NCI-H2029 treated with DMSO at 0.1 percent for 48 hours (cell line): ENCODE measurements at places on chromosomes 2 and 18.
A peak's percentile ranks its signal among the peaks of the same experiment; 100 is the strongest.

DNA sequence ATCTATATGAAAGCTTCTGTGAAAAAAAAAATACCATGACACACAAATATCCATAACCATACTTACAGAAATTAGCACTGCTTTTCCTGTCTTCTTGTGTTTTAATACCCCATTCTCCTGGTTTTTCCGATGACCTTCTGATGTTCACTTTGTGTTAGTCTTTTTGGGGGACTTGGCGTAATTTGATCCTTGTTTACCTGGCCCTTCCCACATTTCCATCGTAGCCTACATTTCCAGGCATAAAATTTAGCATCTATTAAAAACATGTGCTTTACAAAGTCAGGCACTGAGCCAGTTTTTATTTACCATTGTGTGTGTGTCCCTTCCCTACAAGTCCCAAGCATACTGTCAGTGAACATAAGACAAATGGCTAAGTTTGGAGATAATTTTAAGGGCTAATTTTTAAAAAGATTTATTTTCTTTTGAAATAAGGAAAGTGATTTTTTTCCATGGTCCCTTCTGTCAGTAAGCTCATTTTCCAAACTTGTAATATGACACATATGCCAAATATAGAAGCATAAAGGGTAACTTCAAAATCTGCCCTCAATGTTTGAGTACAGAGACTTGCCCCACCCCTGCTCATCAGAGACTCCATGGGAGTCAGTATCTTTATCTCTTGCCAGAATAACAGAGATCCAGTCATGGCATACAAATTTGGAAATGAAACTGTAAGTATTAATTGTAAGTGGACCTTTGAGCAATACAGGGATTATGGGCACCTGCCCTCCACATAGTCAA lies 27.3 kb downstream of the SESTD1 start:
- DNase-seq: no peak

- DNase-seq: no peak
These were observed 108.1 kb upstream of the SIX3 start for GRCh38 chr2:44833171-44834069.

- no peak for DNase-seq
These were observed 575 bp downstream of the TMEM150A start for GRCh38 chr2:85601771-85602475.

- peak; percentile 24 for DNase-seq
These were observed 49.3 kb downstream of the CD8B2 start for GRCh38 chr2:106536490-106536889.

DNA sequence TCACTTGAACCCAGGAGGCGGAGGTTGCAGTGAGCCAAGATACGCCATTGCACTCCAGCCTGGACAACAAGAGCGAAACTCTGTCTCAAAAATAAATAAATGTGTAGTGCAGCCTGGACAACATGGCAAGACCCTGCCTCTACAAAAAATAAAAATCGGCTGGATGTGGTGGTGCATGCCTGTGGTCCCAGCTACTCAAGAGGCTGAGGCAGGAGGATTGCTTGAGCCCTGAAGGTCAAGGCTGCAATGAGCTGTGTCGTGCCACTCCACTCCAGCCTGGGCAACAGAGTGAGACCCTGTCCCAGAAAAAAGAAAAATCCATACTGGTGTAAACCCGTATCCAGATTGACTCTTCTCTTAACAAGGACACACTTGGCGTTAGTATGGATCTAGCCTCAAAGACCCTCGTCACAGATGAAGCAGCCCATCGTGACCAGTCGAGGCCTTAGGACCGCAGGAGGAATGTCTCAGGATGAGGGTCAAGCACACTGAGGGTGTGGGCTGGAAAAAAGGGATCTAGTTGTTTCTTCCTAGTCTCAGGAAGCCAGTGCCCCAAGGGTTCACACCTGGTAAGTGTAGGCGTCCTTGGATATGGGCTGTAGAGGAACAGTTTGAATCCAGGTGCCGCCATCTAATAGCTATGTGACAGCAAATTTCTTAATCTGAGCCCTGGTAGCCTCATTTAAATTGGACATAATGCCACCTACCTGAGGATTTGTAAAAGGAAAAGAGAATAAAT lies 4.0 kb upstream of the GPBAR1 start:
- no peak for DNase-seq

- no peak for DNase-seq
These were observed 16.4 kb downstream of the POU3F3 start for GRCh38 chr2:104870100-104870975.

DNA sequence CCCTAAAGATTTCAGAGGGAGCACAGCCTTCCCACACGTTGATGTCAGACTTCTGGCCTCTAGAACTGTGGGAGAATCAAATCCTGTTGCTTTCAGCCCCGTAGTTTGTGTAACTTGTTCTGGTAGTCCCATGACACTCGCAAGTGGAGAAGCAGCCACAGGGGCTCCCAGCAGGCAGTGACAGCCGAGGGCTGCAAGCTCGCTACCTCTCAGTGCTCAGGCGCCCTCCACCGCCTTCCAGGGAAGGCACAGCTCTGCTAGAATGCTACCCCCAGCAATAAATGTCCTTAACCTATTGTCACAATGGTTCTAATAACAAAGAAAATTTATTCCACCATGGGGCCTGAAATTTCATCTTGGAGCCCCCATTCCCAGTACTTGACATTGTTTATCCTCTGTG lies 143.1 kb upstream of the ZNF236 start:
- DNase-seq: no peak

DNA sequence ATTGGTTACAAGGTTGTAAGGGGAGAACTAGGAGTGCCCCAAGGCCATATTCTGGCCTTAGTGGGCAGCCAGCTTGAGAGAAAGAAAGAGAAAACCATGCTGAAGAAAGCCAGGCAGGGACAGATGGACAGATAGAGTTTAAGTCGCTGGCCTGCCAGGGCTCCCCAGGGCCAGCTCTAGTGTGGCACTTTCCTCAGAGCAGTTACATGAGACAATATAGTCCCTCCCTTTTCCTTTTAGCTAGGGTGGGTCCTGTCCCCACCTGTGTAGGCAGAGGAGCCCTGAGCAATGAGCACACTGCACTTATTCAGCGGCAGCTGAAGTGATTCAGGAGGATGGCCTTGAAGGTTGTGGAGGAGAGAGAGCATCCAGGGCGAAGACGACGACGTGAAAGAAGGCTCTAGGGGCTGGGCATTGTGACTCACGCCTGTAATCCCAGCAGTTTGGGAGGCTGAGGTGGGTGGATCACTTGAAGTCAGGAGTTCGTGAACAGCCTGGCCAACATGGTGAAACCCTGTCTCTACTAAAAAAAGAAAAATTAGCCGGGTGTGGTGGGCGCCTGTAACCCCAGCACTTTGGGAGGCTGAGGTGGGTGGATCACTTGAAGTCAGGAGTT lies 152.0 kb upstream of the SLC1A4 start:
- DNase-seq: no peak

DNA sequence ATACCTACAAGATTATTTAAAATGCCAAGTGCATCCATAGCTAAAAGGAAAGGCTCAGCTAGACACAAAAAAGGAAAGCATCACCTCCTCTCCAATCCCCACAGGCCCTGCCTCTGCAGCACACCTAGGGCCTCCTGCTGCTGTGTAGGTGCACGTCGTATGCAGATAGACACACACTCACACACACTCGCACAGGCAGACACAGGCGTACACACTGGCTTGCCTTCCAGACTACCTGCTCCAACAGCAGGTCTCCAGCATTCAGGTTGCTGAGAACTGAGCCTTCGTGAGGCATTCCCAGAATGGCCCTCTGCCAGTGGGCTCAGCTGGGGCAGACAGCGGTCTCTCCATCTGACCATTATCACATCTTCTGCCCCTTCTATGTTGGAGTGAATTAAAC lies 35.3 kb upstream of the FRZB start:
- no peak for DNase-seq
